ENCODE measurements at places on chromosomes 7 and 10.

GRCh38 chr10:8962249-8962648 is 907.8 kb downstream of the GATA3 start:
- DNase-seq: no peak

GRCh38 chr7:90248706-90249105 is 3.7 kb downstream of the CFAP69 start:
- no peak for DNase-seq

DNA sequence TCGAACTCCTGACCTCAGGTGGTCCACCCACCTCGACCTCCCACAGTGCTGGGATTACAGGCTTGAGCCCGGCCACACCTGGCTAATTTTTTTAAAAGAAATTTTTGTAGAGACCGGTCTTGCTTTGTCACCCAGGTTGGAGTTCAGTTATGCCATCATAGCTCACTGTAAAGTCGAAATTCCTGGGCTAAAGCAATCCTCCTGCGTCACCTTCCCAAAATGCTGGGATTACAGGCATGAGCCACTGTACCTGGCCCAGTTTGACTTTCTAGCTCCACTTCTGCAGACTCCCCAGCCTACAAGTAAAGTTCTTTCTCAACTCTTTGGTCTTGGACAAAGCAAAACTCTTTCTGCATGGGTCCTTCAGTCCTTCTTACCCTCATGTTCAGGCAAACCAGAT is 214.1 kb downstream of the SKIDA1 start:
- no peak for DNase-seq

GRCh38 chr10:100535338-100535714 is 417 bp upstream of the HIF1AN start:
- no peak for DNase-seq

DNA sequence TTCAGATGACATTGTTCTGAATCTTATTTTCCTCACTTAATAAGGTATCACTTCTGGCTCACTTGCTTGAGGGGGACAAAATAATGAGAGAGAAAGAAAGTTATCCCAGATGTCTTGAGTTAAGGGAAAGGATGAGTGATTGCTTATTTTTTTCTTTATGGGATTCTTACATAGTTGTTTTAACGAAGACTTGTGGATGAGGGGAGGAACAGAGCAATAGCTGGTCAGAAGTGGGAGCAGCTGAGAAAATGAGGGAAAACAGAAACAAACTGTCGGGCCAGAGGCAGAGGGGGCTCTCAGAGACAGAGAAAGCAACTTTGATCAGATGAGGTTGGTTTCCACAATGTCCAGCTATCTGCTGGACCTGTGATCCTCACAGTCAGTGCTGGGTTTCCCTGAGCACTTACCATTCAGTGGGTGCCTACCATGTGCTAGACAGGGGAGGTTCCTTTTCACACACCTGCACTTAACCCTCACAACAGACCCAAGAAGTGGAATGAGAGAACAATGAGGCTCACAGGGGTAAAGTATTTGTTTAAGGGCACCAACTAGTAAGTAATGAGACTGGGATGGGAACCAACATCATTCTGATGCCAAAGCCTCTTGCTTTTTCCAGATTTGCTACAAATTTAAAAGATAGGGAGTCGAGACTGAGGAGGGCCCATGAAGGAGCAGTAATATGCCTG is 64.2 kb downstream of the BICC1 start:
- DNase-seq: no peak

DNA sequence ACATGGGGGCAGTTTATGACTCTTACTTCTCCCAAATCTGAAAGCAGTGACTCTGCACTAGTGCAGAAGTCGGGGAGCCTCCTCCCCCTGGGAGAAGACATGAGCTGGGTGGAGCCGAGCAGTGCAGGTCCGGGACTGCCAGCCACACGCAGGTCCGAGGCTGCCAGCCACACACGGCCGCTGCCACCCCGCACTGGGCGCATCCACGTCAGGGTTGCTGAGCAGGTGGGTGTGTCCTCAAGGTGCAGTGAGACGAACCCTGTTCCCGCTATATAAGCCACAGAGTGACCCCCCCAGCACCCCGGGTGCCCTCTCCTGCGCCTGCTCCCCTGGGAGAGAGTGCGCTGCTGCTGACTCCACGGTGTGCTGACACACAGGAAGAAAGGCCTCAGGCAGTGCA is 430.2 kb downstream of the PTPRN2 start:
- DNase-seq: no peak

DNA sequence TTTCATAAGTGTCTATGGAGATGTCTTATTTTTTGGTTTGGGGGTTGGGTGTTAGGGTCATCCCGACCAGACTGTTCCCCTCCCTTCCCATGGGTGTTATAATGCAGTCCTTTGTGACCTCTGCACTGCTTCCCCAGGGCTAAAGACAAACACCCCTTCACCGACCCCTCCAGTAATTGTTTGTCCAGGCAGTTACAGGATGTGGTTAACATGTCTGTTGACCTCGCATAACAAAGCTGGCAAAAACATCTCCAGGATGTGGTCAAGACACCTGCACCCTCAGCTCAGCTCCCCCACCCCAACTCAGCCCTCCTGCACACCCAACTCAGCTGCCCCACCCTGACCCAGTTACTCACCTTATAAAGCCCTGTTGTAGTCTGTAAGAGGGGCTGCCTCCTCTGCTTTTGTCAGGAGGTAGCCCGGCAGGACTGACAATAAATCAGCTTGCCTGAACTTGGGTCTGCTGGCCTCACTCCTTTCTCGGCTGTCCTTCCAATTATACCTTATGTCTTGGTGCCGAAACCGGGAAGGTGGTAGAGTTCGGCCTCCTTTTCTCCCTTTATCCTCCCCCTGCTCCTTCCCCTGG is 102.2 kb downstream of the ZNF92 start:
- no peak for DNase-seq

DNA sequence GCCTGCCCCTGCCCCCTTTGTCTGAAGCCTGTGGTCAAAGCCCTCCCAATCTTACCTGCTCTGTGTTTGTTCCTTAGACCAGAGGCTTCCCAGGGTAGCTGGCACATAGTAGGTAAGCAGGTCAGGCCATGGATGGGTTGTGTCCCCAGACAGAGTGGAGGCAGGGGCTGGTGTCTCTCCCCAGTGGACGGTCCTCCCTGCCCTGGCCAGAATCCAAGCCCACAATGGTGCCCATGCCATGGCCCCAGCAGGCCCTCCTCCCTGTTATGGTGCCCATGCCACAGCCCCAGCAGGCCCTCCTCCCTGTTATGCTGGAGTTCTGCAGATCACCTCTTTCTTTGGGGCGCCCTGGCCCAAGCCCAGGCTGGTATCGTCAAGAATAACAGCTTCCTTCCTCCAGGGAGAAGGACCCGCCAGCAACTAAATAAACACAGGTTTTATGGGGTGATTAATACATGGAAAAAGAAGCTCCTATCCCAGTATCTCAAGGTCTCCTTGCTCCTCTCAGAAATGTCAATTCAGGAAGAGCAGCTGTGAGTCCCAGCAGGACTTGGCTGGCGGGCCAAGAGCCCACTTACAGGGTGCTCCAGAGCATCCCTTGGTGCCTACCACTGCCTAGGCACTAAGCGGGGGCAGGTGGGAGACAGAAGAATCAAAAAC is 82.0 kb downstream of the NEURL1 start:
- no peak for DNase-seq

- DNase-seq: peak; percentile 36
Observed at GRCh38 chr10:77422491-77423338, 214.9 kb downstream of the KCNMA1 start.

DNA sequence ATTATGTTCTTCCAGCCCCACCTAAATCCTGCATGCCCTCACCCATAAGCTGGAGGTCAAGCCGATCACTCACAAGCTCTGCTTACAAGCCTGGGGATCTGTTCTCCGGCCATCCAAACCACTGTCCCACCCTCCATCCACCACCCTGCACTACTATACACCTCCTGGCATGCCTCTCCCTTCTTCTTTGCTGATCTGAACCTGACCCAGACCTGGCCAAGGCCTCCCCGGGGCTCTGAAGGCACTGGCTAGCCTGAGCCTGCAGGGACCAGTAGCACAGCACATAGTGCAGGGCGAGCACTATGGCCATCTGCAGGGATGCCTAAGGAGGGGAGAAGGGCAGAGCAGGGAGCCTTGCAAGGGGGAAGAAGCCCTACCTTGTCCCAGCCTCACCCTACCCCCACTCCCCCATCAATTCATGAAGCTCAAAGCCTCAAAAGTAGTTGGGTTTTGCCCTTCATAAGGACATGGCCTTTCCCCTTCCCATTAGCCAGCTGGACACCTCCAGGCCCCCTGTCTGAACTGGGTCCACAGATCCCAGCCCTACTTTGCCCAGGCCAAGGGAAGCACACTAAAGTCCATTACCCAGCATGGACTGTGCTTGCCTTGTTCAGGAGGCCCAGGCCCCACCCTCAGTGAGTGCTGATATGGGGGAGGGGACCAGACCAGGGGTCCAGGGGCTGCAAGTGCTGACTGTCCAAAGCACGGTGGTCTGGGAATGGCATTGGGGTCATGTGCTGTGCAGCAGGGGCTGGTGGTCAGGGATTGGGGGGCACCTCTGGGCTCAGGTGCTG is 29.6 kb downstream of the CHAT start:
- no peak for DNase-seq

GRCh38 chr10:11135709-11136108 is 118.0 kb downstream of the CELF2 start:
- no peak for DNase-seq

DNA sequence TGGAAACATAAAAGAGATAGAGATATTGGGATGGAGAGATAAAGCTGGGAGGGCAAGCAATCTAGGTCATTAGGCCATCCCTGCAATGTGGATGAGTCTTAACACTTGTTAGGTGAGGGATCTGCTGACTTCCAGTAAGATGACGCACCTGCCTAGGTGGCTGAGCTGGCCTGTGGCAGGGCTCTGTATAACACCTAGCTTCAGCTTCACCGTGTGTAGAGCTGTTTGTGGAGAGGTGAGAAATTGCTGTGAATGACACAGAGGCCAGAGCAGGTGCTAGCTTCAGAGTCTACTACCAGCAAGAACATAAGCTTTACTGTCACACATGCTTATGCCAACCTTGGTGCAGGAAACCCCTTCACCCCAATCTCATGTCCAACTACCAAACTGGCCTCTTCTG is 1010.0 kb downstream of the TYW1 start:
- DNase-seq: no peak

GRCh38 chr10:31617133-31617532 is 298.1 kb downstream of the ZEB1 start:
- DNase-seq: no peak

GRCh38 chr7:112462236-112462635 is 12.0 kb downstream of the IFRD1 start:
- DNase-seq: no peak

DNA sequence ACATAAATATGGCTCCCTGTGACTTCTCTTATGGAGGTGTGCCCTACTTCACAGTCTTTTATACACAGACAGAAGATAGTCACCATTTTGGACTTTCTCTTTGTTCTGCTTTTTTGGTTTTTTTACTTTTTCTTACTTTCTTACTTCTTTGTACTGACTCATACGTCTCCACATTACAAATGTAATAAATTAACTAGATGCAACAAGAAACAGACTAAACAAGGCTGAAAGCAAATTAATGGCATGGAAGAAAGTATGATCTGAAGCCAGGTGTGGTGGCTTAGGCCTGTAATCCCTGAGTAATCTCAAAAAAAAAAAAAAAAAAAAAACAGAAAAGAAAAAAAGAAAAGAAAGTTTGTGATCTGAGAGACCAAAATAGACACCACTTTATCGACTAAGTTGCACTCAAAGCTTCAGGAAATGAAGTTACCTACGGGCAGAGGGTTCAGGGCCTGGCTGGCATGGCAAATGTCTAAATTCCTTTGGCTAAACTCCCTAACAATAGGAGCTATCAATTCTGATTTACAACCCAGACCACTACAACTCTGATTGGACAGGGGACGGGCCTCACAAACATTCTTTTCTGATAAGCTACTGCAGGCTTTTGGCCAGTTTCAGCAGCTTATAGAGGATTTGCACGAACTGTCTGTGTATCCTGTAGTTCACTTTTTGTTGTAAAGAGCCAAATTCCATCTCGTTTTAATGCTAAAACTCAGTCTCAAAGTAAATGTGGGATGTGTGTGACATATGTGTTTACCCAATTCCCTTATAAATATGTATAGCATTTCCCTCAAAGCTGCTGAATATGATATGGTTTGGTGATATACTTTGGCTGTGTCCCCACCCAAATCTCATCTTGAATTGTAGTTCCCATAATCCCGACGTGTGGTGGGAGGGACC is 129.1 kb downstream of the SEPTIN14 start:
- peak; percentile 12 for DNase-seq

GRCh38 chr10:124732931-124733570 is 11.1 kb downstream of the FAM53B start:
- no peak for DNase-seq

GRCh38 chr10:100978901-100979195 is 8.4 kb downstream of the MRPL43 start:
- DNase-seq: no peak

- peak; percentile 2 for DNase-seq
Observed at GRCh38 chr7:109284943-109285342, 715.3 kb downstream of the DNAJB9 start.

DNA sequence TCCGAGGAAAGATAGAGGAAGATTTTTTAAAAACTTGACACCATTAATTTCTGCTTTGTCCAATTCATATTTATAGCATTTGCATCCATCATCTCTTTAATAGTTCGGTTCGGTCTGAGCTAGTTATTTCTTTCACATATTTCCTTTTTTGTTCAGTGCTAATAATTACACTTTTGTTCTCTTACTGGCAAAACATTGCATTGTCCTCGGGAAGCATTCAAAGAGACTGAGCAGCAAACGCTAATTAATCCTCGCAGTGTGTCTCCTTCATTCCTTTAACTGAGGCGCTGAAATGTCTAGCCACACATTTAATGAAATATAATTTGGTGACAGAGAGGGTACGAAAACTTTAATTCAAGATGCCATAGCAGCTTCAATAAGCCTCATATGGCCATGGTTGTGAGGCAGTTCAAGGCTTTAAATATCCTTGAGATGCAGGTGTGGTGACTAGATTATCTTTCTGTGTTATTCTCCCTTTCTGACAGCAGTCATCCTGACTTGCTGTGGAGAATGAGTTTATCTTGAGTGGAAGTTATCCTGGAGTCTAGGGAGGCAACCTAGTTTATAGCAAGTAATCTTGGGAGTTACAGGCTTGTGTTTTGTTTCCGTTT is 431.4 kb downstream of the SDK1 start:
- no peak for DNase-seq

DNA sequence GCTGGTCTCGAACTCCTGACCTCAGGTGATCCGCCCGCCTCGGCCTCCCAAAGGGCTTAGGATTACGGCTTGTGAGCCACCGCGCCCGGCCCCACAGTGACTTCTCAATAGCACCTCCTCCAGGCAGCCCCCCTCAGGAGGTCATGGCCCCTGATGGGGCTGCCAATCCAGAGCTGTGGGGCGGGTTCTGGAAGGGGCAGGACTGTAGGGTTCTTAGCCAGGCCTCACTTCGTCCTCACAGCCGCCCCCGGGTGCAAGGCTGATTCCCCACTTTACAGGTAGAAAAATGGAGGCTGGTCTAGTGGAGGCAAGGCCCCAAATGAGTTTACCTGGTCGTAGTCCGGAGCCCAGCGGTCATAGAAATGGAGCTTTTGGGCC is 638 bp downstream of the METTL27 start:
- DNase-seq: no peak

Data from fibroblast of skin of back (primary cell).